ENCODE measurements at places on chromosomes 12 and 14. TPM values are rescaled to one million over a fixed set of nuclear protein-coding genes. Genes with fewer than 3 reads are reported as not detected.

DNA sequence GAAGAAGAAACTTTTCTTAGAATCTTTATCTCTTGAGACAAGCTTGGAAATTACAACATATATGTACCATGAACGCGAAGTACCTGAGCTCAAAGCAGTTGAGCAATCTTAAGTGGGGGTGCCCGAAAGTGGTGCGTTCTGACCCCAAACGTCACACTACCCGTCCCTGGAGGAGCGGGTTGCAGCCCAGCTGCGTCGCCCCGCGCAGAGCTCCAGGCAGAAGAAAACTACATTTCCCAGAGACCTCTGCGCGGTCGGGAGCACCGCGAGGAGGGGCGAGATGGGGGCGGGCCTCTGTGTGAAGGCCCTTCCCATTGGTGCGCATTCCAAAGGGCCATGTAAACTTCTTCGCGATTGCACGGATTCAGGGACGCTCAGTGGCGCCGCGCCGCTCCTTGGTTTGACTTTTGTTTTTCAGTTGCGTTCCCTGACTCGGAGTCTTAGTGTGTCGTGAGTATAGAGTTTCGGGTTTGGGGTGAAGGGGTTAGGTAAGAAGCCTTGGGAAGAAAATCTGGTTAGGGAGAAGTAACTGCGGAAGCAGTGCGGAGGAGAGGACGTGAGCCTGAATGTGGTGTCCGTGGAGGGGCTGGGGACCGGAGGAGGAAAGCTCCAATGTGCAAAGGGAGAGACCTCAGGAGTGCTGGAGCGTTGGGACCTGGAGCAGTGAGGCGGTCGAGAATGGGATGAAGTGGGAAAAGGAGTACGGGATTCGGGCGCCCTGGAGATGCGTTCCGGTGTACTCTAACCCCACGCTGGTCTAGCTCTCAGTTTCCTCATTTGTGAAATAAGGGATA is at the start of gene CCDC77:
Gene CCDC77 (plus strand): TSS at position 410 of the 794 bp plus-strand sequence. CDS start 7,740 bp downstream, outside the sequence.
- peak within 1 kb of the TSS; percentile 61 for H3K27ac ChIP-seq
- no peaks in the 10 kb centered on the region for H3K4me1 ChIP-seq
- H3K27me3 ChIP-seq = no peaks in the 10 kb centered on the region
- no peaks in the 10 kb centered on the region for H3K36me3 ChIP-seq

Gene CISTR
- not detected for total RNA-seq

DNA sequence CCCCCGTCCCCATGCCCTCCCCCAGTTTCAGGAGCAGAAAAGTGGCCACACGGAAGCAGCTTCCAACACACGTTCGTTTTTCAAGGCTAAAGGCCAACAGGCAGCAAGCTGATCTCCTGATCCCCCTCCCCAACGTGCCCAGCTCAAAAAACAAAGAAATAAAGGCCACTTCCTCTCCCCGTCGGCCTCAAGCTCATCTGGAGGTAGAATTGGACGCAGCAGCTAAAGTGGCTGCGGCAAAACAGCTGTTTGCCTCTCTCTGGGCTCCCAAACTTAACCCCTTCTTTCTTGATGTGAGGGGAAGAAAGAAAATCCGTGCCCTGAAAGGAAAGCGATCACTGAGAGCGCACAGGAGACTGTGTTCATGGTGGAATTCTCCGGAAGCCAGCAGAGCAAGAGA is 66.3 kb downstream of the SCARB1 start:
- no peak for DNase-seq
- H3K27me3 ChIP-seq = no peaks in the 10 kb centered on the region
- H3K36me3 ChIP-seq = no peaks in the 10 kb centered on the region
- H3K27ac ChIP-seq = no peak overlapping the region
- no peak overlapping the region for H3K4me3 ChIP-seq
- no peaks in the 10 kb centered on the region for H3K4me1 ChIP-seq

DNA sequence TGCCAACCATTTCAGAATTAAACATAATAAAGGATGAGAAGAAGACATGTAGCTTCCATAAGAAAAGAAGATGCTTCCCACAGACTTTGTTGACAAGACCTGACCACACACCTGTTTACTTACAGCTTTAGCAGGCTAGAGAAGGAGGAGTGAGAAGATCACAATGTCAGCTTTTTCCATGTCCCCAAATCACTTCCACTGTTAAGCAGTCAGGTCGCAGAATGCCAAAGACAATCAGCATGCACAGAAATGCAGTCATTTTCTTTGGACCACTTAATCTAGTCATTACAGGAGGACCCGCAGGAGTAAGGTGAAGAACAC is 314.9 kb downstream of the SSPN start:
- H3K27me3 ChIP-seq = no peaks in the 10 kb centered on the region
- H3K36me3 ChIP-seq = no peaks in the 10 kb centered on the region
- no peak overlapping the region for H3K27ac ChIP-seq
- no peaks in the 10 kb centered on the region for H3K4me1 ChIP-seq
- no peak overlapping the region for H3K4me3 ChIP-seq
- no peak for DNase-seq

- no peaks in the 10 kb centered on the region for H3K4me1 ChIP-seq
- no peaks in the 10 kb centered on the region for H3K36me3 ChIP-seq
- no peak overlapping the region for H3K4me3 ChIP-seq
- H3K27me3 ChIP-seq = no peaks in the 10 kb centered on the region
Measured at GRCh38 chr14:85165094-85165493, 364.9 kb upstream of the FLRT2 start.

Gene SCYL2
- total RNA-seq = 91.1 TPM

Gene NPFF
- total RNA-seq = not detected

DNA sequence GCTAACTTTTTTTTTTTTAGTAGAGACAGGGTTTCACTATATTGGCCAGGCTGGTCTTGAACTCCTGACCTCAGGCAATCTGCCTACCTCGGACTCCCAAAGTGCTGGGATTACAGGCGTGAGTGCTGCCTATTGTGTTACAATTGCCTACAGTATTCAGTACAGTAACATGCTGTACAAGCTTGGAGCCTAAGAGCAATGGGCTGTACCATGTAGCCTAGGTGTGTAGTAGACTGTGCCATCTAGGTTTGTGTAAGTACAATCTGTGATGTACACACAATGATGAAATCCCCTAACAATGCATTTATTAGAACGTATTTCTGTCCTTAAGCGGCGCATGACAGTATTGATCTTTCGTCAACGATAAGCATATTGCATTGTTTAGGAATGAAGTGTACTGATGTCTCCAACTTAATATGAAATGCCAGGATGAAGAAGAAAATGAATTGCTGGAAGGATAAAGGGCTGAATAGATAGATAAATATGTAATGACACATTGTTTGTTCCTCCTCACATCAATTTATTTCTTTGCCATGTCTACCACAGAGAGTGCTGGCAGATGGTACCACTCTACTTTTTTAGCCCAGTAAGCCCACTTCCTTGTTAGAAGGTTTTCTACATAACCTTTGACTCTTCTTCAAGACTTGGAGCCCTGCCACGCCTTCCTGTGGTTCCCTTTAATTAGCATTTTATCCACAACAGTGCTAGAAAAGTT is 467.5 kb downstream of the VRK1 start:
- no peak for DNase-seq
- H3K4me1 ChIP-seq = no peaks in the 10 kb centered on the region
- no peaks in the 10 kb centered on the region for H3K36me3 ChIP-seq
- H3K27me3 ChIP-seq = no peaks in the 10 kb centered on the region

DNA sequence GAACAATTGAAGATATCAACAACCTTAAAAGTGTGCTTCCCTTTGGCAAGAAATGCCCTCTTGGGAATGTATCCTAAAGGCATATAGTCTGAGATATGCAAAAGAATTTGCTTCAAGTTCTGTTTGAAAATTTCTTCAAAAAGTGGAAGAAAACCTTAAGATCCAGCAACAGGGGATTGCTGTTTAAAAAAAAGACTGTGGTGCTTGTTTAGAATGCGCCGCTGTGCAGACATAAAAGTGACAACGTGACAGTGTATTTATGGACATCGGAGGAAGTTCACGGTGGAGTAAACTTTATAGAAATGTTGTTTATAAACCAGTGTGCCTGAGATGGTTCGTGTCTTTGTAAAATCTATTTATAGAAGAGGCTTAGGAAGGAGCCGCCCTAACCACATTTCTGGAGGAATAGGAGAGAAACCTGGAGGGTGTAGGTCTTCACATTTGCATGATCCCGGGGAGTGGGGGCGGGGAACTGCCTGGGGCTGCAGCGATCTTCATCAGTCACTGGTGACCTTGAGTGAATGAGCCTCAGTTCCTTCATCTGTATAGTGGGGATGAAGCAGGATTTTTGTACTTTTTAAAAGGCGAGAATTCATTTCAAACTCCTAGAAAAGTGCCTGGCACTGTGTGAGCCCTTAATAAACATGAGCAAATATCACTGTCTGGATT is 27.5 kb downstream of the ADGRD1 start:
- no peaks in the 10 kb centered on the region for H3K4me1 ChIP-seq
- no peak for DNase-seq
- H3K36me3 ChIP-seq = no peaks in the 10 kb centered on the region
- H3K4me3 ChIP-seq = no peak overlapping the region
- H3K27ac ChIP-seq = no peak overlapping the region

GRCh38 chr14:103353362-103353761 is 19.3 kb downstream of the EIF5 start:
- no peak overlapping the region for H3K4me3 ChIP-seq
- H3K27ac ChIP-seq = no peak overlapping the region
- no peaks in the 10 kb centered on the region for H3K36me3 ChIP-seq
- no peaks in the 10 kb centered on the region for H3K27me3 ChIP-seq
- no peaks in the 10 kb centered on the region for H3K4me1 ChIP-seq

GRCh38 chr14:54589076-54589475 is 22.1 kb downstream of the SAMD4A start:
- H3K4me3 ChIP-seq = no peak overlapping the region
- H3K36me3 ChIP-seq = no peaks in the 10 kb centered on the region
- H3K27me3 ChIP-seq = no peaks in the 10 kb centered on the region
- H3K4me1 ChIP-seq = no peaks in the 10 kb centered on the region

DNA sequence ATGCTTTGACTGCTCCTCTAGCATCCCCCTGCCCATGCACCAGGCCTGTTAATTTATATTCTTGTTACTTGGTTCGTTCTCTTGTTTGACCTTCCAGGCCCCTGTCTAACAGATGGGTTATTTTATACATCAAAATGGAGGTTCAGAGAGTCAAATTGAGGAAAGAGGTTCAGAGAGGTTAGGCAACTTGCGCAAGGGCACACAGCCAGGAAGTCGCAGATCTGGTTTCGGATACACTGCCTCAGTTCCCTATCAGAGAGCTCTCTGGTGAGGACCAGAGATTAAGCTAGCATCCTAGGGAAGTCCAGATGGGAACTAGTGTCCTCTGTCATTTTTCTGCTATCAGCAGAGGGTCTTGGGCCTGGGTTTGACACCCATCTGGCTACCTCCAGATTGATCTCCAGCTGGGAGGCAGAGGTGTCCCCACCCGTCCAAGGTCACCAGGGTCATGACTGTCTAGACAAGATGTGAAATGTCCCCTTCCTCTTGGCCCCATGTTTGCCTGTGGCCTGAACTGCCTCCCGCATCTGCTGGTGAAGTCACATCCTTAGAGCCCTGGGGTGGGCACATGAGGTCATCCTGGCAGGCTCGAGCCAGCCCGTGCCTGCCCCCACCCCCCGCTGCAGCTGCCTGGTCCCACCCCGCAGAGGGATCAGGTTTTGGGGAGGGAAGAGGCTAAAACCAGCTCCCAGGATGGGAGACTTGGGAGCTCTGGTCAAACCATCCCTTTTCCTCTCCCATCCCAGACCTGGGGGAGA is 84.3 kb upstream of the NCOR2 start:
- no peak for DNase-seq
- H3K27me3 ChIP-seq = no peaks in the 10 kb centered on the region
- no peaks in the 10 kb centered on the region for H3K4me1 ChIP-seq
- H3K27ac ChIP-seq = no peak overlapping the region
- H3K36me3 ChIP-seq = no peaks in the 10 kb centered on the region
- H3K4me3 ChIP-seq = no peak overlapping the region

Gene DEGS2
- 54.3 TPM for total RNA-seq

Gene CLEC1A
- 1.7 TPM for total RNA-seq

GRCh38 chr14:36660736-36661505 is 739 bp upstream of the PAX9 start:
- H3K27ac ChIP-seq = no peak overlapping the region
- H3K27me3 ChIP-seq = peaks cover 95% of the 10 kb centered on the region
- no peaks in the 10 kb centered on the region for H3K36me3 ChIP-seq
- no peak for DNase-seq

Gene GYS2
- total RNA-seq = not detected

- peak overlapping the region; percentile 86 for H3K27ac ChIP-seq
- H3K27me3 ChIP-seq = no peaks in the 10 kb centered on the region
- peaks cover 36% of the 10 kb centered on the region for H3K36me3 ChIP-seq
- H3K4me3 ChIP-seq = peak overlapping the region; percentile 46
- DNase-seq = no peak
Measured at GRCh38 chr12:120223458-120224303, 22.8 kb upstream of the RPLP0 start.

DNA sequence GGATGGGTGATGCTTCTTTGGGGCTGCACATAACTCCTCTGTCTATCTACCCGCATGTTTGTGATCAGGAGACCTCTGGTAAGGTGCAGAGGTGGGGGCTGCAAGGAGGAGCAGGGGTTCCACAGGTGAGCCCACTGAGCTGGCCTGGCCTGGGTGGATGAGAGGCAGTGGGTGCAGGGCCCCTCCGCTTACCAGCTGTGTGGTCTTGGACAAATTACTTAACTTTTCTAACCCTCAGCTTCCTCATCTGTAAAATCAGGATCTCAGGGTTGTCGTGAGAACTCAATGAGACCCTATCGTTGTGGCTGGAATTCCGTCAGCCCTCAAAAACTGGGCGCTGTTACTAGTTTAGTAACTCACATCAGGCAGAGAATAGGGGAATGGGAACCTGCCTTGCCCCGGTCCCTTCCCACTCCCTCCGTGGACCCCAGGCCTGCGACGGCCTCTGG is 7.5 kb downstream of the PTPN6 start:
- H3K36me3 ChIP-seq = no peaks in the 10 kb centered on the region
- peak overlapping the region; percentile 95 for H3K27ac ChIP-seq
- H3K4me1 ChIP-seq = peaks cover 10% of the 10 kb centered on the region
- H3K27me3 ChIP-seq = no peaks in the 10 kb centered on the region
- H3K4me3 ChIP-seq = no peak overlapping the region

DNA sequence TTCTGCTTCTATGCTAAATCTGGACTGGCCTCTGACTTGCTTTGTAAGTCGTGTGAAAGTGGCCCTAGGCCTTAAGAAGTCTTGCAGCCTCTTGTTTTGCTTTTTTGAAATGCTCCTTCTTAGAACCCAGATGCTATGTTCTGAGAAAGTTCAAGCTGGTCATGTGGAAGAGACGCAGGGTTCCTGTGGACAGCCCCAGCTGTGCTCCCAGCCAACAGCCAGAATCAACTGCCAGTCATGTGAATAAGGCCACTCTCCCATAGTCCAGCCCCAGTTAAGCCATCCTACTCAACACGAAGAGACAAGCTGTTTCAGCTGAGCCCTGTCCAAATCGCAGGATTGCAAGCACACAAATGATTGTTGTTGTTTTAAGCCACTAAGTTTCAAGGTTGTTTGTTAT is 37.3 kb upstream of the TBPL2 start:
- H3K27me3 ChIP-seq = no peaks in the 10 kb centered on the region
- H3K4me1 ChIP-seq = no peaks in the 10 kb centered on the region
- no peak overlapping the region for H3K27ac ChIP-seq

Gene ARHGEF25
- total RNA-seq = 2.4 TPM

Gene TAS2R7
- not detected for total RNA-seq
